Stimulated activated CD4-positive, alpha-beta T cell treated with anti-CD3 and anti-CD28 coated beads, Interleukin-4, amount 100 ng/mL, for 4 hours (primary cell): ENCODE measurements at places on chromosomes 16 and 17.

GRCh38 chr16:25874196-25874595, 182.4 kb downstream of the HS3ST4 start:
- no peak for DNase-seq

DNA sequence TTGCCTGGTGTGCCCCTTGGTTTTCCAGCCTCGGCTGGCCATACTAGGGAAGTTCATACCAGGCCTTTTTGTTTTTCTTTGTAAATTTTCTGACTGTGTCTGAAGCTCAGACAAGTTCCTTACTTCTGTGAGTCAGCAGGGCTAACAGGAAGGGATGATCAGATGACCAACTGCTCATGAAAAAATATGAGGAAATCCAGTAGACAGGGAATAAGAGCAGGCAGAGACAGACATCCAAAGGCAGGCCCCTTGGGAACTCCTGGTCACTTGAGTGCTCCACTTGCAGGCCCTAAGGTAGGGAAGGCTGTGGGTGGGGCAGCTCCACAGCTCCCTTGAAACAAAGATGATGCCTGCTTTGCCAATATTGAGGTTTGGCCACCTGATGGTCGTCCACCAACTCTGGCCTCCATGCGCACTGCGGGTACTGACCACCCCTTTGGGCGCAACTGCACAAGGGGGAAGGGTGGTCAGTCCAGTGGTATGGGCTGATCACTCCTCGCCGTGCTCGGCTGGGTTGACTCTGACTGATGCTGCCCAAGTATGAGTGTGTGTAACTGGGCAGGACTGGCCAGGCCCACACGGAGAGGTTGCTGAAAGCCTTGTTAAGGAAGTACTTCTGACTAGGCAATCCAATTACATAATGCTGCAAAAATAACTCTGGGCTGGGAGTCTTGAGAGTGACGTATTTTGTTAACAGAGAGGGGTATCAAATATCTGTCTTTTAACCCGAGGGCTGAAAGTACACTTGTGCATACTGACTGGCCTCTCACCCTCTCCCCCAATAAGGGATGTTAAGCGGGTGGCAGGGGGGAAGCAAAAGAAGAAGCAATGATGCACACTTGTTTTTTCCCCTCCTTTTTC, 20.8 kb upstream of the ZFHX3 start:
- no peak for DNase-seq

- no peak for DNase-seq
Measured at GRCh38 chr17:78716292-78716691, 65.8 kb downstream of the CYTH1 start.

GRCh38 chr16:67258161-67258835, 9.5 kb downstream of the SLC9A5 start:
- no peak for DNase-seq

- no peak for DNase-seq
Measured at GRCh38 chr17:39965017-39965699, 2.4 kb downstream of the GSDMA start.

GRCh38 chr17:61517843-61518606, 65.8 kb downstream of the TBX4 start:
- no peak for DNase-seq

- DNase-seq: no peak
Measured at GRCh38 chr16:65445313-65446260, 323.7 kb upstream of the CDH11 start.

DNA sequence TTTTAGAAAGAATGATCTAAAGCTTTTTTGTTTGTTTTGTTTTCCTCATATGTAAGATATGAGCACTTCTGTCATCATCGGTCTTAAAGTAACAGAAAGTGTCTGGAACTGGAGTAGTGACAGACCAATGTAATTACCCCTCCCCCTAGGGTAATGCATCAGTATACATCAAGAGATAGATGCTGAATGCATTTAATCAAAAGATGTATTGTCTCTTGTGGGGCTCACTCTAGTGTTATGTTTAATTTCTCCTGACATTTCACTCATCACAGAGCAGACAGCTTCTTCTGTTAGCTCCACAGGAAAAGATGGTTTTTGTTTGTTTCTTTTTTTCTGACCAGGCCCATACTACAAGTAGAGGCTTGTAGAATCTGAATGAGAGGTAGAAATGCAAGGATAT, 168.7 kb upstream of the C17orf78 start:
- no peak for DNase-seq

DNA sequence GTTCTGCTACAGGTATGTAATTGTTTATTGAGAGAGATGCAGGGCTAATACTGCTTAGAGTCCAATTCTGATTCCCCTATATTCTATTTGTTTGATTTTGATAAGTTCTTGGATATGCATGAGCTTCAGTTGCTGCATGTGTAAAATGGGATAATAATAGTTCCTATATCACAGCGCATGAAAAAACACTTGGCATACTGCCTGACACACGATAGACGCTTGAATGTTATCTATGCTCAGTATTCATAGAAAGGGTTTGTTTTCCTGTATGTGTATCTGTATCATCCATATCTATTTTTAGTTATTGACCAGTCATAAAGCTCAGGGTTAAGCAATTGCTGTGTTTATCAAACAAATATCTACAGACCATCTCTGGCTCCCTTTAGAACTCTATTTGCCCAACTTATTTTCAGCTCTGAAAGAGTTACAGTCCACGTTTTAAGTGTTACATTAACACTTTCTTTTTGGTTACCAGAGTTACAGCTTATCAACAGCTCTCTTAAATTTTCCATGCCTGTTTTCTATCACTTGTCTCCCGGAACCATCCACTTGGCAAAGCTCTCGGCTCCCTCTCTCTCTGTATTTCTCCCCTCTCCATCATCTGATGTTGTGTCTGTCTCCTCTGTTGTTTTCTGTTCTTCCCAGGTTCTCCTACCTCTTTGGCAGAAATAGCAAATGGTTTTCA, 334.8 kb downstream of the CBLN1 start:
- DNase-seq: no peak

DNA sequence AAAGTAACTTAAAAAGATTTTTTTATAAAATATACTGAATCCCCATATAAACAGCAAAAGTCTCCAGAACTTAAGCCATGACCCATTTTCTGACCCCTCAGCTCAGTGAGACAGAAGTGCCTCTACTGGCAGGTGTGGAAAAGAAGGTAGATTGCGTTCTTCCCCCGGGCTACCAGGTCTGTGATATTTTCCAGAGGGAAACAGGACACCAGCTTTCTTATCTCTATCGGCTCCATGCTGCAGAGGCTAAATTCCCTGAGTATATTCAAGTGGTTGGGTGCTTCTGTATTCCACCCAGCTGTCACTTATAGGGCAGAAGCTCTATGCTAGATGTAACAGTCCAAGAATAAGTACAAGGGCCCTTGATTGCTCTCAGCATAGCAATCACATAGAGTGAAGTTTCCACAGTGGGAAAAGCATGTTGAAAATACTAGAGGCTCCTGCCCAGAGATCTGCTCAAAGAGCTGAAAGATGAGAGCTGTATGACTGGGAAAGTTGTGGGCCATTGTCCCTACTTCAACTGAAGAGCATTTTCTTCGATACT, 687.3 kb downstream of the CDH11 start:
- DNase-seq: no peak

GRCh38 chr17:17472333-17472920, 4.4 kb upstream of the MED9 start:
- no peak for DNase-seq

DNA sequence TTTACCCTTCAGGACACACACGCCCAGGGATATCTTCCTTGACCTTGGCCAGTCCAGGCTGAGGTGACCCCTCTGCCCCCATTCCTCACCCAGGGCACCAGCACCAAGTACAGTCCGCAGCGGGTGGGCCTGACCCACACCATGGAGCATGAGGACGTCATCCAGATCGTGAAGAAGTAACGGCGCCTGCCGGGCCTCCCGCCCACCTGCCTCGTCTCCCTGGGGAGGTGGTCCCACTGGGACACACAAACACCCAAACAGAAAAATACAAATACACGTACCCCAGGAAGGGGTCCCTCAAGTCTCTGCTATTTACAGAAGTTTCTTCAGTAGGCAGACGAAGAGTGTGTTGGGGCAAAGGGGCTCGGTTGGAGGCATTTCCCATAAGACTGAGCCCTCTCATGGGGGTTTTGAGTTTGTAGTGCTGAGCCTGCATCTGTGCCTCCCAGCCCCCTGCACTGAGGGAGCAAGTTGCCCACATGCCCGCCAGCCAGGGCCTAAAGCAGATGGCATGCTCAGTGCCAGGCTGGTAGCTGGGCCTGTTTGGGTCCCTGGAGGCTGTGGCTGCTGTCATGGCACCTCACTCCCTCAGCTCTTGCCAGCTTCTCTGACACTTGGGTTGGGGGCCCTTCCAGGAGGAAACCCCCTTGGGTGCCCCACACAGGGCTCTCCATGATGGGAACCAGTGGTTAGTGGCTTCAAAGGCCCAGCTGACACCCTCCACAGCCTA, 1.3 kb upstream of the MYO15A start:
- DNase-seq: no peak

- DNase-seq: no peak
Measured at GRCh38 chr17:47692137-47692894, 1.6 kb upstream of the TBKBP1 start.

DNA sequence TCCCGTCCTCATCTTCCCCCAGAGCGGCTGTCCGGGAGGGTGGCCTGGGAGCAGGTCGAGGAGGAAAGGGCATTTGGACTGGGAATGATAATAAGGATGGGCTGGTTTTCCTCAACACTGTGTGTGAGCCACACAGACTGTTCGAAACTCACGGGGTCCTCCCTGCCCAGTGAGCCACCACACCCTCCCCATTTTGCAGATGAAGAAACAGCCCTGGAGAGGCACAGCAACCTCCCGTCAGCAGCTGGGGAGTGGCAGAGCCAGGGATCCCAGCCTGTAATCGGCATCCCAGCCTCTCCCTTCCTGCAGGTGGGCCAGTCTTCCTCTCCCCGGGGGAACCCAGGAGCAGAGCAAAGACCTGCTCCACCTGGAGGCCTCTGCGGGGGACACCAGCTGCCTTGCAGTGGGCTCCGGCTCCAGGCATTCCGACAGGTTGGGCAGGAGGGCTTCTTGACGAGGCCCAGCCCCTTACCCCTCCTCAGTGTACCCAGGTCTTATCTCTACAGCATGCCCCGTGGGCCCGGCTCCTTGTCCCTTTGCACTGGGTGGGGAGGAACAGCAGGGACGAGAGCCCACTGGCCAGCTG, 23.8 kb downstream of the ENGASE start:
- no peak for DNase-seq

DNA sequence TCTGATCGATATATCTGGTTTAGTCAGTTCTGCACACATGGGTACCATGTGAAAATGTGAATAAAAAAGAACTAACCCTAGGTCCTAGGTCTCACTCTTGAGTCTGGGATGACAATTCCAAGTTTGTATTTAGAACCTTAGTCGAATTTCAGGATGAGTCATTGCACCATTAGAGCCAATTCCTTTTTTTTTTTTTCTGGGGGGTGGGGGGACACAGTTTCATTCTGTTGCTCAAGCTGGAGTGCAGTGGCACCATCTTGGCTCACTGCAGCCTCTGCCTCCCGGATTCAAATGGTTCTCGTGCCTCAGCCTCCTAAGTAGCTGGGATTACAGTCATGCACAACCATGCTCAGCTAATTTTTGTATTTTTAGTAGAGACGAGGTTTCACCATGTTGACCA, 41.6 kb downstream of the SPAG9 start:
- no peak for DNase-seq

DNA sequence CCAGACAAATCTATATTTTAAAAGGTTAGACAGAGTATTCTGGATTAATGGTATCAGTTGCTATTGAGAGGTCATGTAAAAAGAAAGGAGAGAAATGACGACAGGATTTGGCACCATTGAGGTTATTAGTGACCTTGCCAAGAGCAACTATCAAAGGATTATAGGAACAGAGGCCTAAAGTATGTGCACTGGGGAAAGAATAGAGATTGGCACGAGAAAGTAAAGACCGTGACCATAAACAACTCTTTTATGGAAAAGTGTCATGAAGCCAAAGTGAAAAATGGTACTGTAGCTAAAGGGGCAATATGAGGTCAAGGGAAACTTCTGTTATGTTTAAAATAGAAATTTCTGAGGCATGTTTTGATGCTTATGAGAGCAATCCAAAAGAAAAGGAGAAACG, 115.2 kb upstream of the KIF2B start:
- no peak for DNase-seq

- no peak for DNase-seq
Measured at GRCh38 chr17:2364763-2365116, 27.4 kb downstream of the SGSM2 start.

- no peak for DNase-seq
Measured at GRCh38 chr16:67961551-67961957, 6.9 kb downstream of the SLC12A4 start.

DNA sequence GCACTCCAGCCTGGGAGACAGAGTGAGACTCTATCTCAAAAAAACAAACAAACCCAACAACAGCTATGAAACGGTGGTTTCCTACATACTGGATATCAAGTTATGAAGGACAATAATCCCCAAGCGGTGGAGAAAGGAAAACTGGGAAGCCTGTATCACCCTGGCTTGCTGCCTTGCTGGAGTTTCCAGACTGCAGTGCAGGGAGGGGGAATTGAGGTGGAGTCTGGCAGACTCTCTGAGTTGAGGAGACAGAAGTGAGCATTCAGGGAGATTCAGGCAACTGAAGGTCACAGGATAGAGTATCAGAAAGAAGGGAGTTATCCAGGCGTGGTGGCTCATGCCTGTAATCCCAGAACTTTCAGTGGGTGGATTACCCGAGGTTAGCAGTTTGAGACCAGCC, 11.9 kb downstream of the QRICH2 start:
- DNase-seq: no peak
